Urothelium cell line (cell line): ENCODE measurements at places on chromosomes 12 and 14.

- DNase-seq: no peak
Measured at GRCh38 chr14:64868841-64869240, 10.9 kb downstream of the SPTB start.

DNA sequence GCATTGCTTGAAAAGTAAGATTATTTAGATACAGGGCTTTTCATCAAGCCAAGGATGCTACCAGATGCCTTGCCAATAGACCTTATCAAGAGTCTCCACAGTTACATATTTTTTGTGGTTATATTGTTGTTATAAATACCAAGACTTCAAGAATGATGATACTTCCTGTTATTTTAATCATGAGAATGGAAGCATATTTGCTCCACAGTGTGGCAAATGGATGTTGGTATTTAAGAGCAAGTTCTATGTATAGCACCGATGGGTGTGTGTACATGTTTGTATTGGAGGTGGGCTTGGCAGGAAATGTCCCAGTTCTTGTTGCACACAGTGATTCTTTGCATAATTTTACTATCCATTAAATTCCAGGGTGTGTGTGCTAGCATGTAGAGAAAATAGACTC, 4.4 kb upstream of the NID2 start:
- no peak for DNase-seq

GRCh38 chr12:127170226-127171180, 1096.5 kb upstream of the TMEM132C start:
- no peak for DNase-seq

DNA sequence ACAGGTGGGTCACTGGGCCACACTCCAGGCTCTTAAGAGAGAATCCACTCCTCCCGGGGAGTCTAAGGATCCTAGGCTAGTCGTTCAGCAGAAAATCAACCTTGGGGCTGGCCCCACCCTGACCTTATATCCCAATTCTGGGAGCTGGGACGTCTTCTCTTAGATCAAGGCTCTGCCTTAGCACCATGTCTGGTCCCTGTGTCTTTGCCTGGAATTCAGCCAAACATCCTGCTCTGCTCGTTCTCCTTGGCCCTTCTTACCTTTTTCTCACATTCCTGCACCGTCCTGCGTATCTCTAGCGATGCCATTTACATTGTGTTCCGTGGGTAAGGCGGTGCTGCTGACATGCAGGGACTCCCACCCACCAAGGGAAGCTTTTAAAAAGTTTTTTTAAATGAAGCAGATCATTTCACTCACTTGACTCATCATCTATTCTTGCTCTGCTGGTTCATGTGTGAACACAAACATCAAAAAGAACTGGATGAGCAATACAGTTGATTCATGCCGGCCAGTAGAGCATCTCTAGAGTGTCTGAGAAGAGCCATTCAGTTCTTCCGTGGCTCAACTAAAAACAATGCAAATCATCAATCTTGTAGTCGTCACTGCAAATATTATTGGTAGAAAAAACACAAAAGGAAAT, 50.2 kb downstream of the KCNK13 start:
- DNase-seq: peak; percentile 40

DNA sequence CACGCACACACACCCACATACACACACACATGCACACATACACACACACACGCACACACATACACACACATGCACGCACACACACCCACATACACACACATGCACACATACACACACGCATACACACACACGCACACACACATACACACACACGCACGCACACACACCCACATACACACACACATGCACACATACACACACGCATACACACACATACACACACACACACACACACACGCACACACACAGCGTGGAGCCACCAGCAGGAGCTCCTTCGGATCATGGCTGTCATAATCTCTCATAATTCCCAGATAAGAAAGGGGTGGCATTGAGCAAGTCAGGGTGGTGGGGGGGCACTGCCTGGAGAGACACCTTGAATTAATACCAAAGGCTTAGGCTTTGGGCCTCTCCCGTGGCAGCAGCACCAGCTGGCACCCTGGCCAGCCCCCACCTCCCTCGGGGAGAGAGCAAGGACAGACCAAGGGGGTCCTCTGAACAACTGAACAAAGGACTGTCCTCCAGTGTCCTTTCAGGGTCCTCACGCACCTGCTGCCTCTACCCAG, 21.9 kb downstream of the ANO2 start:
- no peak for DNase-seq

GRCh38 chr12:105554223-105554678, 223.8 kb downstream of the C12orf75 start:
- no peak for DNase-seq

GRCh38 chr14:32432813-32433538, 103.9 kb downstream of the AKAP6 start:
- no peak for DNase-seq

- peak; percentile 57 for DNase-seq
Measured at GRCh38 chr14:77024171-77024691, 4.3 kb downstream of the IRF2BPL start.

GRCh38 chr12:9673404-9674225, 4.1 kb downstream of the CLEC2D start:
- peak; percentile 91 for DNase-seq

DNA sequence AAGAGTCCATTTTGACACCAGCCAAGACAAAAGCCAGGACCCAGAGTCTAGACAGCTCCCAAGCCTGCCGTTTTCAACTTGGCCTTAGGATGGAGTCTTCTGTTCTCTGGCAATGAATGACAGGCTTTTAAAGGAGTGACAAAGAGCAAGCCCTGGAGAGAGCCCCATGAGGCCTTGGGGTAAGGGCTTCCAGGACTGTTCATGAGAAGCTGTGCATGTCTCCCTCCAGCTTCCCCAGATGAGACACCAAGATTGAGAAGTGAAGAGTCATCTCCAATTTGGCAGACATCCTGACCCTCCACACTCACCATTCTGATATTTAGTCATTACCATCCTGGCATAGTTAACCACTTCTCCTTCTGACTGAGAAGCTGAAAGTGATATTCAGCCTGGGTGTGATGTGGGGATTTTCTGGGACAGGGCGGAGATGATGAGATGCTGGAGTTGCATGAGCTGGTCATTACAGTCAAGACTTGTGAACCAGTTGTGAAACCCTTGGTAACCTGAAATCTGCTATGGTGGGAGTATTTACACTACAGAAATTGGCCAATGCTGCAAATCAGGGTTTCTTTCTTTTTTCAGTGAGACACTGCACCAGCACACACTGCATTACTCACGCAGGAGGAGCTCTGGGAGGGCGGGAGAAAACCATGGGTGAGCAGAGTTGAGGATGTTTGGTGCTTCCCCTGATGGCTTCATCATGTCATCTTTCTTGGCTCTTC, 77.8 kb downstream of the VCPKMT start:
- DNase-seq: peak; percentile 62

GRCh38 chr12:79486154-79486553, 204.6 kb downstream of the PAWR start:
- DNase-seq: no peak

- DNase-seq: no peak
Measured at GRCh38 chr12:68727776-68728175, 18.2 kb upstream of the SLC35E3 start.

GRCh38 chr12:95102916-95103671, 29.7 kb upstream of the NR2C1 start:
- peak; percentile 69 for DNase-seq

DNA sequence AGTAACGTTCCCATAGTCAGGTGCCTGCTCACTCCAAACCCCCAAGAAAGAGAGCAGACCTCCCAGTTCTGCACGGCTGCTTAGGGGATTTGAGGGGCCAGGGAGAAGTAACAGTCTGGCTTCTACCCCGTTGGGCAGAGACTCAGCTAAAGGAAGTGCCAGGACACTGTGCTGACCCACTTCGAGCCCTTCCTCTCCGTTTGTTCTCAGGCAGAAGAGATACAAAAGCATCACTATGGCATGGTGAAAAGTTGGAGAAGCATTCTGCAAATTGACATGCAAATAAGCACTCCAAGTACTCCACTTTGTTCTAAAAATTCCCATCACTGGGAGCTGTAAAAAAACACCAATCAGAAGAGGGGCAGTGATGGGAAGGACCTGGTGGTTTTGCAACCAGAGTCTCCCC, 239.1 kb downstream of the EGLN3 start:
- no peak for DNase-seq

- no peak for DNase-seq
Measured at GRCh38 chr12:66166561-66166960, 3.2 kb downstream of the TMBIM4 start.

DNA sequence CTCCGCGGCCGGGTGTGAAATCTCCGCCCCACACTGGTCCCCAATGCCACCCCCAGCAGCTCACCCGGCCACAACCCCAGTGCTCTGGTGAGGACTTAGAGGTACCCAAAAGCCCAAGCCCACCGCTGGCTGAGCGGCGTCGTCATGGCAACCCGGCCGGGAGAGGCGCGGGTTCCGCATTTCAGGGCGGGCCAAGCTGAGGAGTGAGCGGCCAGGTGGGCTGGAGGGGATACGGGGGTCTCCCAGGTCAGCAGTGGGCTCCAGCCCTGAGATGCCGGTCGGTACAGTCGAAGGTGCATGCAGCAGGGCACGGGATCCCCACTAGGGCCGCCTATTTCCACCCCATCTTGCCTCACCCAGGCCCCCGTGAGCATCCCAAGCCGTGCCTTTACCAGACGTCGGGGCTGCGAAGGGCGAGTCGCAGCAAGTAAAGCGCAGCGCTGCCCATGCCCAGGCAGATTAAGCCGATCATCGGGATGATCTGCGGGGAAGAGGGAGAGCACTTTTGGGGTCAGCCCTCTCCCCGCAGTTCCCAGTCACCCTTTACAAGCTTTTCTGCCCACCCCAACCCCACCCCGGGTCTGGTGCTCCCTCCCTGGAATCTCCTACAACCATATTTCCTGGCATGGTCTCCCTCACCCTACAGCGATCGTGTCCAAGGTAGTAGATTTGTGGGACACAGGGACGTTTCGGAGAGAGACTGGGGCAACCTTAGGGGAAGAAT, 6.9 kb downstream of the SHMT2 start:
- no peak for DNase-seq

GRCh38 chr12:132544498-132544897, 54.5 kb downstream of the FBRSL1 start:
- no peak for DNase-seq

DNA sequence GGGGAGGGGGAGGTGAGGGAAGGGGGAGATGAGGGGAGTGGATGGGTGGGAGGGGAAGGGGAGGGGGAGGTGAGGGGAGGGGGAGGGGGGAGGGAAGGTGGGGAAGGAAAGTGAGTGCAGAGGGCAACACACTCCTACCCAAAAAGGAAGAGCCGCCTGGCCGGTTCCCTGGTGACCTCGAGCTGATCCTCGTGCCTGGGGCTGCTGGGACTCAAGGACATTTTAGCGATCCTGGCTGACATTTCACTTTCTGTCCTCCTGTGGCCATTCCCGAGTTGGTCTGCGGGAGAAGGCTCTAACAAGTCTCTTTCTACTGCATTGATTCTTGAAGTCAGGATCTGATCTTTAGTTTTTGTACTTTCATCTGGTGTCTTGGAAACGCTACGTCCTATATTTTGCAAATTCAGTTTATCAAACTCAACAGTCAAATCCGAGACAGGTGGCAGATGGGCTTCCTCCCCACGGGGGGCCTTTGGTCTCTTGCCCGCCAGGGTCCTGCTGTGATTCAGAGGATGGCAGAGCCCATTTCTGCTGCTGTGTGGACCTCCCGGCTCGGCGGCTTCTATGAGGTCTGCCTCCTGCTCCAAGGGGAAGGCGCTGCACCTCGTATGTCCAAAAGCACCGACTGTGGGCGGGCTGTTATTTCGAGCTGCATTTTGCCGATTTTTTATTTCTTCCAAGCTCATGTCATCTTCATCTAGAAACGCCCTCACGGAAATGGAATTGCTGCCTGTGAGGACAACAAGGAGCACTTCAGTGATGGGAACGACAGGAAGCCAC, 19.1 kb downstream of the PGAM5 start:
- DNase-seq: peak; percentile 38

DNA sequence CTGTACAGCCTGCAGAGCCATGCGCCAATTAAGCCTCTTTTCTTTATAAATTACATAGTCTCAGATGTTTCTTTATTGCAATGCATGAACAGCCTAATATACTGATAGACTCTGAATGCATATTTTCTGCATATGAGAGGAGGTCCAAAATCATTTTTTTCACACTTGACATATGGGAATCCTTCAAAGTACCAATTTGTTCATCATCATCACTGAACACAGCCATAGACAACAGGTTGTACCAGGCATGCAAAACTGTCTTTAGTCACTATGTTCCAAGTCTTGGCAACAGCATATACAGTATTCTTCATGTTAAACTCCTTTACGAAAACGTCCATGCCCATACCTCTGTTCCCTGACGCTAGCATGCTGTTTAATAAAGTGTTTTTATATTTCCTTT, 470.7 kb upstream of the GARIN6 start:
- no peak for DNase-seq

- no peak for DNase-seq
Measured at GRCh38 chr14:75578786-75579337, 442 bp downstream of the FLVCR2 start.

DNA sequence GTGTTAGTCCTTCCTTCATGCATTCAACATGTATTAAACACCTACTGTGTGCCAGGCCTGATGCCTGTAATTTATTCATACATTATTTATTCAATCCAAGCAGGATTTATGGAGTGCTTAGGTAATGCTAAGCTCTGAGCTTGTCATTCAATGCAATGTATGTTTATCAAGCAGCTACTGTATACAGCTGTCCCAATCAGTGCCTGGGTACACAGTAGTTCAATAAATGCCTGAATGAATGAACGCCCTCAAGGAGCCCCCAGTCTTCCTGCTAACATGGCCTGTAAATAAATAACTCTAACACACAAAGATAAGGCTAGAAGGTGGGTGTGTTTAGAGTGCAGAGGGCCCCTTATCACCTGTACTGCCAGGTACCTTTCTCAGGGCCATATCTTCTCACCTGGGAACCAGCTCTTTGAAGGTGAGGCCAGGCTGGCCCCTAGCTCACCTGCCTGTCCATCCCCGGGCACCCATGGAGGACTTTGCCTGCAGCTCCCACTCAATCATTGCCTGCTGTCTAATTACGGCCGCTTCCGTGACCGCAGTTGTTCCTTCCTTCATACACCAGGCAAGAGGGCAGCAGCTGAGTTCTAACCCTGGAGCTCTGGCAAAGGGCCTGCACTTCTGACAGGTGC, 20.0 kb upstream of the KDM2B start:
- DNase-seq: no peak
